ENCODE measurements at places on chromosomes 2 and 18.

- DNase-seq = no peak
Observed at GRCh38 chr18:61731178-61731577, 161.6 kb downstream of the RNF152 start.

- DNase-seq = no peak
Observed at GRCh38 chr2:108932736-108933332, 56.2 kb downstream of the EDAR start.

DNA sequence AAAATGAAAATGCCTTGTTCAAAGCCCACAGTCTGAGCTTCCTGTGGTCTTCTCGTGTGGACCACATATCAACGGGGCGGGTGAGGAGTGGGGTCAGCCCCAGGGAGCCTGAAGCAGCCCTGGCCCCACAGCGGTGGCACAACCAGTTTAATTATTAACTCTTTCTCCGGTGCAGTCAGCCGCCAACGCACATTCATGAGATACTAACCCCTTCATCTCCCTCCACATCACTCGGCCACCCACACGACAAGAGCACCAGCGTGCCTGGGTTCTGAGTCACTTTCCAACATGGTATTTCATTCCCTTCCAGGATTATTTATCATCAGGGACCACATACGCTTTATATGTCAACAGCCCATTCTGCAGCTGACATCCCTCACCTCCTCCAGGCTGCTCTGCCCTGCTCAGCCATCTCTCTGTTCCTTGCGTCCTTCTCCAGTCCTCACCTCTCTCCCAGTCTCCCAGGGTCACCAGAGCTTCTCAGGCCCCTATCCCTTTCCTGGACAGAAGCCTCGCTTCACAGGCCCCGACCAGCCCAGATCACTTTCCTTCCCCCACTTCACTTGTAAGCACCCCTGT, 48.0 kb upstream of the ID2 start:
- DNase-seq = no peak

- no peak for DNase-seq
Observed at GRCh38 chr2:70902067-70902442, 33.6 kb upstream of the ATP6V1B1 start.

- DNase-seq = peak; percentile 39
Observed at GRCh38 chr2:240567137-240567871, 980 bp upstream of the RNPEPL1 start.

- DNase-seq = no peak
Observed at GRCh38 chr2:171320208-171320621, 113.6 kb downstream of the METTL8 start.

- no peak for DNase-seq
Observed at GRCh38 chr2:207490441-207490840, 39.3 kb upstream of the CREB1 start.

GRCh38 chr2:92072461-92073035, 2798.7 kb upstream of the TEKT4 start:
- no peak for DNase-seq

- DNase-seq = no peak
Observed at GRCh38 chr2:6355886-6356761, 509.6 kb downstream of the CMPK2 start.

- DNase-seq = no peak
Observed at GRCh38 chr2:14827226-14828023, 194.9 kb downstream of the LRATD1 start.

DNA sequence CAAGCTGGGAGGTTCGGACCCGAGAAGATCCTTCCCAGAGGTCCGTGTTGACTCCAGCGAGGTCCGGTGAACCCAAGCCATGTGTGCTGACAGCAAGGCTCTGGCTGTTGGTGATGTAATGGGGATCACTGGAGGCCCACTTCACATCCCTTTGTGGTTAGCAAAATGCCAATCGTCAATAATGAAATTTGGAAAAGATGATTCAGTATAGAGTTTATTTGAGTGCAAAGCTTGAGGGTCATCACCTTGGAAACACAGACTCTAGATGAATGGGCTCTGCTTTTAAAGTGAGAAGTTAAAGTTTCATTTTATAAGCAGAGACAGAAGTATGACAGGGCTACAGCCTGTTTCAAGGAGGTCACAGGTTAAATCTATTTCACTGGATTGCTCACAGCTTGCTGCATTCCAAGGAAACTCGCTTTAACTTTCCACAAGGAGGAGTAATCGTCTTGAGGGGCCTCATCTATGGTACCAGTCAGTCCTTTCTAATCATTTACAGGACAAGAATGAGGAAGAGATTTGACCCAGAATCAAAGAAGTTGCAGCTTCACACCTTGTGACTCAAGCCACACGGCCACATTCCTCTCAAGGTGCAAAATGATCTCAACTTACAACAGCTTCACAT, 140.5 kb downstream of the TPO start:
- DNase-seq = no peak

GRCh38 chr2:114517580-114517979, 75.1 kb downstream of the DPP10 start:
- DNase-seq = no peak

GRCh38 chr2:65057391-65058052, 1.3 kb downstream of the CEP68 start:
- DNase-seq = peak; percentile 62

DNA sequence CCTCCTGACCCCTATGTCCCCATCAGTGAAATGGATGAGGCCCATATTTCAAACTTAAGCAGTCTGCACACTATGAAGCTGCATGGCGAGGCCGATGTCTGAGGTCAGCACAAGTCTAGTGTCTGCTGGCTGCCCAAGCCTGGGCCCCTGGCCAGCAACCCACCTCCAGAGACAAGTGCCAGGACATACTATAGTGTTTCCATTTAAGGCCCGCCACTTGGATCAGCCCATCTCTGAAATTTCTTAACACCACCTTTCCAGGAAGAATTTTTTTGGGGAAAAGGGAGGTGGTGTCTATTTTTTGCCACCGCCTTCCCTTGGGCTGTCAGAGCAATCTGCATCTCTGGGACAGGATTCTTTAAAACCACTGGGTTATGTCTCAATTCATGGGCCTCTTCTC, 1.8 kb downstream of the ACVR1 start:
- DNase-seq = no peak

DNA sequence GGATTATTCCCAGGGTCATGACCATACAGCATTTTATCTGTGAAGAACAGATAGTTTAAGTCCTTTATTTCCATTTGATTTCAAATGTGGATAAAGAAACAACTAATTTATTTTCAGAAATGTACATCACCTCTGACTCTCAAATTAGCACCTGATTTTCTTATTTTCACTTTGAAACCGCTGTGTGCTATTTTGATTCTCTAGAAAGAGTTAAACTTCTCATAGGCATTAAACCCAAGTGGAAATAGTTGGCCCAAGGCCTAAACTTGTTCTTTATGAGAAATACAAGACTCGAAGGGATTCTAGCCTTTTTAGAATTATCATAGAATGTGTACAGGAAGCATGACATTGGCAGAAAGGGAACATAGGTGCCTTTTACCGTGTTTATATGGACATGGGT, 41.5 kb upstream of the LTBP1 start:
- no peak for DNase-seq

- DNase-seq = no peak
Observed at GRCh38 chr18:2655954-2656236, 369 bp downstream of the SMCHD1 start.

DNA sequence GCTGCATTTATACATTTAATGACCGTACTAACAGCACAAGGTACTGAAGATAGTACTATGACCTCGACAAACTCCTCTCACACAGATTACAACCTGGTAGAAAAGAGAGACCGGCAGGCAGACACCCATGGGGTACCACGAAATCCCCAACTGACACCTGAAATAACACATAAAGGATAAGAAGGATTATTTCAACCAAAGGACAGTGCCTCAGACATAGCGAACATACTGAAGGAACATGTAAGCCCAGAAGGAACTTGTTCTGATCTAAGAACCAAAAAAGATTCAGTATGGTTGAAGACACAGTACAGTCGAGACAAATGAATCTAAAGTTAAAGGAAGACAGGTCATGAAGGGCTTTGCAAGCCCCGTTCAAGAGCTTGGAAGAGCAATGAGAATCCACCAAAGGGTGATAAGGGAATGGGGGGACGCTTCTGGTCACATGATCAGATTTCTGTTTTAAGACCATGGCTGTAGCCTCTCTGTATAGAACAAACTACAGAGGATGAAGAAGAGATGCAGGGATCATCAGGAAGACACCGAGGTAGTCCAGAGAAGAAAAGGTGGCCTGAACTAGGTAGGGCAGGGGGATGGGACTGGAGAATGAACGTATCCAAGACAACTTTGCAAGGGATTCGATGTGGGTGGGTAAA, 902 bp downstream of the MCFD2 start:
- DNase-seq = no peak

GRCh38 chr2:148646231-148646559, 1.6 kb downstream of the EPC2 start:
- DNase-seq = no peak

DNA sequence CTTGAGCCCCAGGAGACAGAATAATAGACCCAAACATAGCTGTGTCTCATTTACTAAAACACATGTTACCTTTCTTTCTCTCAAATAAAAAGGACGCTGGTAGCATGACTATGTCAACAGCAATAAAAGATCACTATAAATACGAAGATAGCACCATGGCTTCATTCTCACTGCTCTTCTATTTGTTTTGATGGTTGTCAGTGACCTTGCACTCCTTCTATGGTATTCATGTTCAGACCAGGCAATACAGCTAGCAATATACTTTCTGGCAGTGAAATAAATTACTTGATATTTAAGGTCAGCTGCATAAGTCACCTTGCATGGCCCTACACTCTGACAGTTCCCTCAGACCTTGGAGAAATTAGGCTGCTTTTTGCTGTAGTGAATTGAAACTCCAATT, 263.2 kb upstream of the CDH7 start:
- DNase-seq = no peak

DNA sequence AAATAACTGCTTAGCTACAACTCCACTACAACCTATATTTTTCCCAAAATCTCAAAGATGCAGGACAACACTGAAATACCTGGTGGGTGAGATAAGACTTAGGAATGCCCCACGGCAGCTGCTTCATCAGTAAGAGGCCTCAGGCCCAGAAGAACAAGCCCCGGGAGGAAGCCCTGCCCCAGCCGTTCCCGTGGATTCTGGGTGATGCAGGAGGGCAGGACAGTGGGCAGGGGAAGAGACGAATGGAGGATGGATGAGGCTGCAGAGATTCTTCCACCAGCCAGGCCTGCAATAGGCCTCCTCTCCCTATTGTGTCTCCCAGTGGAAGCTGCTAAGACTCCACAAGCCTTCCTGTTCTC, 197.9 kb upstream of the HDAC4 start:
- DNase-seq = no peak

- DNase-seq = no peak
Observed at GRCh38 chr2:53018825-53019425, 748.7 kb upstream of the CHAC2 start.

DNA sequence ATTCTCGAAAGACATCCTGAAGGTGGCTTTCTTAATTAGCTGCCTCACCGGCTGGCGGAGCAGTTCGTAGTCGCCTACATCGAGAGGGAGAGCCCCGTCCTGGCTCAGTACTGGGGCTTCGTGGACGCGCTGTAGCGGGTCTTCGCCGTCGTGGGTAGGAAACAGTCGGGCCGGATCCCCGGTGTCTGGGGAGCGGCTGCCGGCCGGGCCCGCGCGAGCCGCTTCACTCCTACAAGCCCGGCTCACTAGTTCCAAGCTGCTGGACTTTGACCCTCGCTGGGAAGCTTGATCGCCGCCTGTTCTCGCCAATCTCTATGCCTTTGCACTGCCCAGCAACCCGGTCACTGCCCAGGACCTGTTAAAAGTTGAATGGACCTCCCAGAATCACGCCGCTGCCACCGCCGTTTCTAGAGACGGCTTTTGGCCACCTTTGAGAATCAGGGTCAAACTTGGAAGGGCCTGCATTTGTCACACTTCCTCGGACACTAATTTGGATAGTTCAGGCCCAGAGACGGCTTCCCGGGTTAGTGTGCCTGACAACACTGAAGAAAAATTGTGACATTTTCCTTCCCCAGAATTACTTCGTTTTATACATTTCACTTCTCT, 41.4 kb upstream of the AKAIN1 start:
- peak; percentile 39 for DNase-seq

DNA sequence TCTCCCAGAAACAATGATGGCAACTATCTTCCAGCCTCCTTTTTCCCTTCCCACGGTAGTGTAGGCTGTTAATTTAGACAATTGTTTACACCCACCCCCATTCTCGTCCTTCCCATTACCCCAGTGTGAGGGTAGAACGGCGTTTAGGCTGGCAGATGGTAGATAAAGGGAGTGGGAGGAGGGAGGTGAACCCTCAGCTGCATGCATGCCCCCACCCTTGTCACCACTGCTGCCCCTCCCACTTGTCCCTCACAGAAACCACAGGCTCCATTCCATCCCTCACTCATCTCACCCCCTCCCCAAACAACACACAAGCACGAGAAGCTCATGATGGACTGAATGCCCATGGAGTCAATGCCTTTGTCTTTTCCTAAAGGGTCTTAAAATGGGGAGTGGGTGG, 107.9 kb upstream of the PARD3B start:
- no peak for DNase-seq

DNA sequence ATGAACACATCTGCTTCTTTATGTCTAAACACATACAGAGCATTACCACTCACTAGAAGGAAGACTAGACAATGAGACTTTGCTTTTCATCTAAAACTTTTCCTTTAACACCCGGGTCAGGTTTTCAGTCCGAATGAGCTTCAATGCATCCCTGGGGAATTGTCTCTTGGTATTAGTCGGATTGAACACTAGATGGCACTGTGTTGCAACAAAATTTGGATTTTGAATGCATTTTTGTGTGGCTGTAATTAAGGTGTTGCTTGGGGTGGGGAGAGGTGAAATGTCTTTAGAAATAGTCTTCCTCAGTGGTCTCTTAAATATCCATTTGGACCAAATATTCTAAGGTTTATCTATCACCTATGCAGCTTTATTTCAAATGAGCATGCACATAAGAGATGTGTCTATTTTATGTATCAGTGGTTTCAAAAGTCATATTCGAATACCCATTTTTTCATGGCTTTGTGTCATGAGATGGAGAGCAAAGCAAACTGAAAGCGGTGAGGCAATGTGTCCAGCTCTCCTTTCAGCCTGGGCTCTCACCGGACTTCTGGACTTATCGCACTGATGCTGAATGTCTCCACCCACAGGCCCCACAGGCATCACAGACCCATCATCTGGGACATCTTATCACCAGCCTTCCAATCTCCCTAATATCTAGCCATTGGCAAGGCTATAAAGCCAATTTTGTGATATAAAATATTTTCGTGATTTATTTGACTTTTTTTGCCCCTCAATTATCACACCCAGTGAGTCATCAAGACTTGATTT, 510.3 kb downstream of the RNF144A start:
- peak; percentile 48 for DNase-seq

DNA sequence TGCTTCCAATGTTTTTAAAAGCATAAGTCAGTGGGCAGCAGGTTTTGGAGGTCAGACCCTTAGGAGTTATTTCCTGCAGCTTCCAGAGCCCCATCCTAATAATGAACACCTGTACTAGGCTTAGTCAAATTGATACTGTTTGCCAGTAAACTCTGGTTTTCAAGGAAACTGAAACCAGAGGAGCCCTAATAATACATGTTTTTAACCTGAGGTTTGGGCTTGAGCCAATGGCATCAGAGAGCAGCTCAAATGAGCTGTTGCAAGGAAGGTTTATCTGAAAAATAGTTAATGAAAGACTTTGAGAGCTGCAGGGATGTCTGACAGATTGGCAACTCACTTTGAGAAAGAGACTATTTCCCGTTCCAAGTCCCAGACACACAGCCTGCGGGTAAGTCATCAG, 54.6 kb downstream of the DCC start:
- DNase-seq = no peak

All from activated CD4-positive, alpha-beta T cell treated with anti-CD3 and anti-CD28 coated beads for 4 hours (primary cell).